WTC11 (cell line): ENCODE measurements at places on chromosomes 3 and 15. TPM values are rescaled to one million over a fixed set of nuclear protein-coding genes. Genes with fewer than 3 reads are reported as not detected.

- H3K4me1 ChIP-seq: peaks cover 12% of the 10 kb centered on the region
- H3K27me3 ChIP-seq: no peaks in the 10 kb centered on the region
- no peaks in the 10 kb centered on the region for H3K36me3 ChIP-seq
- no peak overlapping the region for H3K4me3 ChIP-seq
Observed at GRCh38 chr3:129524081-129524480, 4.4 kb upstream of the RHO start.

CHRM5 gene
- not detected in 3 replicates for total RNA-seq

MOBP gene
- 0.13 to 0.39 TPM in 2 of 3 replicates, not detected in the other for total RNA-seq

SPTBN5 gene
- total RNA-seq: 1.2 to 2.3 TPM (median 2.0 TPM) in 3 replicates

GRCh38 chr3:171374260-171374659 is 85.9 kb downstream of the TNIK start:
- no peaks in the 10 kb centered on the region for H3K27me3 ChIP-seq
- no peak overlapping the region for H3K27ac ChIP-seq
- H3K4me1 ChIP-seq: peaks cover 51% of the 10 kb centered on the region
- no peaks in the 10 kb centered on the region for H3K36me3 ChIP-seq
- no peak for DNase-seq

SIDT1 gene
- total RNA-seq: 0.21 to 0.23 TPM (median 0.22 TPM) in 3 replicates

LTF gene
- 0.14 to 0.30 TPM (median 0.22 TPM) in 3 replicates for total RNA-seq

DNA sequence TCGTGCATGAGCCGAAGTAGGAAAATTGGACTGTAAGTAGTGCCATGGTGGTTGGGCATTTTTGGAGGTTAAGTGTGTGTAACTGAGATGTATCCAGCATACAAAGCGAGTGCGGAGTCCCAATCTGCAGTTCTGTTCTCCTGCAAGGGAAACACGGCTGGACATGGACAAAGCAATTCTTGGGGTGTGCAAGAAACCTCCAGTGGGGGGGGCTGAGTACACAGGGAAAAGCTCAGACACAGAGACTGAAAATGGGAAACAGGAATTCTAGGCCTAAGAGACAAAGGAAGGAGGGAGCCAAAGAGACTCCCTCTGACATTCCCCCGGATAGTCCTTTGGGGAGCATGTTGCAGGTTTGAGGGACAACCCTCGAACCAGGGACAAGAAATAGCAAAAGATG is 83.2 kb upstream of the PLSCR4 start:
- DNase-seq: peak; percentile 14
- no peak overlapping the region for H3K4me3 ChIP-seq
- no peaks in the 10 kb centered on the region for H3K4me1 ChIP-seq
- H3K27ac ChIP-seq: no peak overlapping the region
- H3K36me3 ChIP-seq: peaks cover 24% of the 10 kb centered on the region; the same call in 1 of the 2 replicates

NDN gene
- total RNA-seq: 40.0 to 49.7 TPM (median 45.1 TPM) in 3 replicates

DNA sequence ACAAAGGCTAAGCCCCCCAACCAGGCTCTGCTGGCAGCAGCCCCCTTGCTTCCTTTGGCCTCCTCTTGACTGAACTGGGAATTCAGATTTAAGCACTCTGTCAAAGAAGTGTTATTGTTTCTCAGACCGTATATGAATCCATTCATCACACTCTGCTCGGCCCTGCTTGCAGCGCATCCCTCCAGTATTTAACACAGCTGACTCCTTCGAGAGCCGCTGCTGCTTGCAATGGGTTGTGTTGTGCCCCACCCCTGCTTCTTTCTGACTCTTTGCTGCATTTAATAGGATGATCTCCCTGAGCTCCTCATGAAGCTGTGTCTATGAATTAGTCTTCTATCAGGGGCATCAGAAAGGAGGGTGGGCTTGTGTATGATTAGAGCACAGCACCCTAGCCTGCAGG is 31.2 kb downstream of the C3orf20 start:
- no peak overlapping the region for H3K27ac ChIP-seq
- H3K4me1 ChIP-seq: no peaks in the 10 kb centered on the region
- no peak overlapping the region for H3K4me3 ChIP-seq
- DNase-seq: no peak
- H3K36me3 ChIP-seq: no peaks in the 10 kb centered on the region

DNA sequence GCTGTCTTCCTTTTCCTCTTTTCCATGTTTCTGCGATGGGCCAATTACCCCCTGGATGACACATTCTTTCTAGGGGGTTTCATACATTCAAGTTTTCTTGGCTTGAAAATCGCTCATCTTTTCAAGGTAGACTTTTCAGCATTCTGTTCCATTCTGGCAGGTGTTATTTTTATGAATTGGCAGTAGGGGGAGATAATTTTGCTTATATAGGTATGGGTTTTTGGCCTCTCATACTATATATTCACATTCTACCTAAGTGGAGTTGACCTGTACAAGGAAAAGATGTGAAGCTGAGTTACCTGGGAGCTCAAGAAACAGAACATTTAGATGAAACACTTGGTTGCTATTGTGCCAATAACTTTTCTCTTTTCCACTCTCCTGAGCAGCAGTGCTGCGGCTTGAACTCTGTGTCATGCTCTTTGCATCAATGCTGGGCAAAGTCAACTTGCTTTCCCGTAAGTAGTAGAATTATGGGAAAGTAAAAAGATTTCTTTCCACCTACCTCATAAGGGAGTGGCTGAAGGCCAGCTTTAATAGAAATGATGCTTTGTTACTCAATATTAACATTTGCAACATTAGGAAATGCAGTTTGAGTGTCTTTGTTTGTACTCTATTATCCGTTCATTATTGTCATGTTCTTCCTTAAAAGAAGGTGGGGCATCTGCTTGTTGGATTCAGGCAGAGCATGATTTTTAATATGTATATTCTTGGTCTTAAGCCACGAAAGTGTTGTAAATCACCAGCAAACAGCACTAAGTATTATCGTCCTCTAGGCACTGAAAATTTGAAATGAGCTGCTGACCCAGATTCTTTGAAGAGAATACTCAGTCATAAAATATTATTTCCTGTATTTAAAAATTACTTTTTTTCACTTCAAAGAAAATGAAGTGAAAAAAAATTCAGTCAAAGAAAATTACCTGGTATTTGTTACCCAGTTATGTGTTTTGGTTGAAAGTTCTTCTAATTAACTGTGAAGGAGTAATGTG is 27.7 kb upstream of the MFSD1 start:
- H3K27ac ChIP-seq: no peak overlapping the region
- H3K4me3 ChIP-seq: no peak overlapping the region
- no peak for DNase-seq
- H3K27me3 ChIP-seq: no peaks in the 10 kb centered on the region; the same call in 1 of the 2 replicates

DNA sequence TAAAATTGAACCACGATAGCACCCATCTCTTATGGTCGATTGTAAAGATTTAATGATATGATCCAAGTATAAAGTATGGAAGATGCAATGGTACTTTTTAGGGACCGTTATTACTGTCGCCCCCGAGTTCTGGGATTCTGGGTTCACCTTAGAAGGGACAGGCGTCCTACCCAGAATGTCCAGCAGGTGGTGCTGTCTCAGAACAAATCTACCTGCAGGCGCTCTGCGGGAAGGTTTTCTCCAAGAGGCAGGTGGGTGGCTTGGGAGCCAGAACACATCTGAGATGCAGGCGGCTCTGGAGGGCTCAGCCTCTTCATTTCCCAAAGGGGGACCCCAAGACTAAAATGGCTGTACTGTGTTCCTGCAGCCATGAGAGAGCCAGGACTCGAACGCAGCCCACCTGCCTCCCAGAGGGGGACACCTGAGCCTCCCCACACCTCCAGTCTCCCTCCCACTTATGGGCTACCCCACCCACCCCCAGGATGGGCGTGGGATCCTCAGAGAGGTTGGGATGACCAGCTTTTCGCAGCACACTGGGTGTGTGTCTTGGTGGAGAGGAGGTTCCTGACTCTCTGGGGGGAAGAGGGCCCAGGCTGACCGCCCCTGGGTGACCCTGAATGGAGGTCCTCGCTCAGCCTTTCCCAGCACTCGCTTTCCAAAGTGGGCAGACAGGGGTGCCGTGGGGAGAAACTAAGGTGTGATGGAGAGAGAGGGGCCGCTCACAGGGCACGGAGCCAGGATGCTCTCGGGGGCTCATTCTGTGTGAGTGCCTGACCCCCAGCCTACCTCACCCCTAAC is 28.1 kb upstream of the CORO2B start:
- no peak overlapping the region for H3K4me3 ChIP-seq
- peak; percentile 94 for DNase-seq
- H3K36me3 ChIP-seq: no peaks in the 10 kb centered on the region
- H3K27me3 ChIP-seq: peaks cover 10% of the 10 kb centered on the region
- no peaks in the 10 kb centered on the region for H3K4me1 ChIP-seq

ACOX2 gene
- total RNA-seq: 1.1 to 1.8 TPM (median 1.1 TPM) in 3 replicates

DNA sequence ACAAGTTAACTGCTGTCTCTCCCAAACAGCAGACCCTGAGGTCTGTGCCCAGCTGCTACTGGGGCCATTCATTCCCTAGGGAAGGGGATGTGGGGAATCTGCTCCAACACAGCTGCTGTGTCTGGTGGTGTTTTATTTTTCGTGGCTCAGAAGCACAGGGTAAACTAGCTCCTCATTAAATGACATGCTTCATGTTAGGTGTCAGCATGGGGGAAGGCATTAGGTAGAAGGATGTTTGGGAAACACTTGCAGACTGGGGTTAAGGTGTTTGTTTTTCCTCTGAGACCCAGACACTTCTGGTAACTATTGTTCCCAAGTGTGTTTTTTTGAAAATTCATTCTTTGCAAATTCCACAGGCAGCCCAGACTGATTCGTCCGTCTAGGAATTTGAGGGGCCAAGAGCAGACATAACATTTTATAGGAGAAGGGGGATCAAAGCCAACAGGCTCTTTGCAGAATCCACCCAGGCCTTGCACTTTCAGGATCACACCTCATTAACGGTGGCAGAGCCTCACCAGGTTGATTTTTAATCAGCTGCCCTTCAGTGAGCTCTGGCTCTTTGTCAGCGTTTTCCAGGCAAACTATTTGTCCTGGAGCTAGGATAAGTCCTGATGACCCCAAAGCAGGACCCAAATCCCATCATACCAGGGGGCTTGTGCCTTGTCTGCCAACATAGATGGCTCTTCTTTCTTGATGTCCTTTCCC is 65.4 kb upstream of the ITGA11 start:
- H3K27ac ChIP-seq: no peak overlapping the region
- H3K27me3 ChIP-seq: peaks cover 3% of the 10 kb centered on the region; the same call in 1 of the 2 replicates
- H3K4me1 ChIP-seq: no peaks in the 10 kb centered on the region
- no peak overlapping the region for H3K4me3 ChIP-seq
- no peaks in the 10 kb centered on the region for H3K36me3 ChIP-seq

DNA sequence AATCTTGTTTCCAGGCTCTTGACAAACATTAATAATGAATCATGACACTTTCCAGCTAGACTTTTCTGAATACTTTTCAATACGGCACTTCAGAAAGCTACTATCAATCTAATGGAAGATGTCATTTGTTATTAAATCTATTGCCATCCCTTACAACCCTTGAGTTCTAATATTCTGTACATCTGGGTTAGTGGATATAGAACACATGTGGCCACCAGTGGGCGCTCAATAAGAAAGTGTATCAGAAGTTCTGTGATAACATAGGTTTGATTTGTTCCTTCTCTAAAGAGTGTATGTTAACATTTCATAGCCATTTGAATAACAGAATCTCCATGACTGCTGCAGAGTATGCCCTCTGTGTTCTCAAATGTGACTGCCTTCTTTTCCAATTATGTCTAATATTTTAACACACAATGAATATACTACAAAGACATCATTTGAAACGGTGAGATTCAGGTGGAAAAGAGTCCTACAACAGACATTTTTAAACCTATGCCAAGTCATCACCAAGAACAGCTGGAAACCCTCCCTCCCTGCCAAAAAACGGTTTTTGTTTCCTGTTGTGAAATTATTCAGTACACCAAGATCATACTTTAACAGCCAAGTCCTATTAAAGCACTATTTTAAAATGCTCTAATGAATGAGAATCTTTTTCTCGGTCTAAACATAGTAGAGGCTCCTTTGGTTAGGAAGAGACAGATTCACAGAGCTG is 22.2 kb downstream of the ALDH1A2 start:
- H3K27ac ChIP-seq: no peak overlapping the region
- DNase-seq: peak; percentile 29
- no peaks in the 10 kb centered on the region for H3K36me3 ChIP-seq
- peaks cover 10% of the 10 kb centered on the region for H3K4me1 ChIP-seq
- H3K27me3 ChIP-seq: peaks cover 73% of the 10 kb centered on the region

DNA sequence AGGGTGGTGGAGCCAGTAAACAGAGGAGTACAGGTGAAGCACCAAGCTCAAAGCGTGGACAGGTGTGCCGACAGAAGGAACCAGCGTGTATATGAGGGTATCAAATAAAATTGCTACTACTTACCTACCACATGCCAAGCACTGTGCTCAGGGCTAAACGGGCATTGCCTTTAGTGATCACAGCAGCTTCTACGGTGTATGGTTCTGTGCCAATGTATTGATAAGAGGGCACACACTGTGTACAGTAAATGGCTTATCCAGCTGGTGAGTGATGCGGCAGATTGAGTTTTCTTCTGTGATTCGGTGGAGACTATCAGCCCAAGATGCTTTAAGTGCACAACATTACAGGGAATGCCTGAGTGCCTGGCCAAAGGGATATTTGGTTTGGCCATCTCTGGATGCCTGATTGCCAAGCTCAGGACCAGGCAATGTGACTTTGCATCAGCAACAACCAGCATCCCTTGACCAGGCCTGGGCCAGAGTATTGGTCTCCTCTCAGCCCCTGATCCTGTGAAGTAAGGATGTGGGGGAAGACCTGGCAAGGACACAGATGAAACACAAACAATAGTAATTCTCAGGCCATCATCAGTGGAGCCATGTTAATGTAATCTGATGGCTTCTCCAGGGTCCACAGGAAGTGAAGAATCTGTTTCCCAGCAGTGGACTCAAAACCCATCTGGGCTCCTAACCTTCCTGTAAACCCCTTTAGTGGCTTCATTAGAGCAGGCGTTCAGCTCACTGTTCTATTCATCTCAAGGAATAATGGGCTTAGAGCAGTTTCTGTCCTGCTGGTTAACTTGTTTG is 14.1 kb downstream of the STARD5 start:
- no peak overlapping the region for H3K27ac ChIP-seq
- no peaks in the 10 kb centered on the region for H3K4me1 ChIP-seq
- no peak for DNase-seq
- H3K4me3 ChIP-seq: no peak overlapping the region
- H3K27me3 ChIP-seq: no peaks in the 10 kb centered on the region

ARPP21 gene
- total RNA-seq: not detected in 3 replicates

GRCh38 chr3:132803889-132804288 is 81.7 kb upstream of the NPHP3 start:
- H3K4me1 ChIP-seq: 0 out of 2 replicates have a peak, but pooled peaks cover 4% of the 10 kb centered on the region
- no peaks in the 10 kb centered on the region for H3K27me3 ChIP-seq
- H3K27ac ChIP-seq: no peak overlapping the region; the same call in 1 of the 2 replicates
- peak; percentile 18 for DNase-seq

- H3K4me1 ChIP-seq: peaks cover 29% of the 10 kb centered on the region
- peaks cover 6% of the 10 kb centered on the region for H3K36me3 ChIP-seq
- DNase-seq: no peak
- H3K4me3 ChIP-seq: no peak overlapping the region
Observed at GRCh38 chr15:93837450-93837849, 393.9 kb upstream of the MCTP2 start.

LEKR1 gene
- total RNA-seq: 0.09 to 0.18 TPM in 2 of 3 replicates, not detected in the other

DNA sequence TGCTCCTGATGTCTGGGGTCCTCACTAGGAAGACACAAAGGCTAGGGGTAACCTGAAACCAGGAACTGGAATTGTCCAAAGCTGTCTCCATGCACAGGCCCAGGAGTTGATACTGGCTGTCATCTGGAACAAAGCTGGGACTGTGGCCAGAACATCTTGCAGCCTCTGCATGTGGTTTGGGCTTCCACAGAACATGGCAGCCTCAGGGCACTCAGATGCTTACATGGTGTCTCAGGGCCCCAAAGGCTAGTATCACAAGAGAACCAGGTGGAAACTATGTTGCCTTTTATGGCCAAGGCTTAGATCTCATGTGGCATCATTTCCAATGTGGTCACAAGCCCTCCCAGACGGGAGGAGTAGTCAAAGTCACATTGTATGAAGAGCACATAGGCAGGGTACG is 335.2 kb upstream of the TRIM42 start:
- peaks cover 70% of the 10 kb centered on the region for H3K4me1 ChIP-seq
- peaks cover 6% of the 10 kb centered on the region for H3K27me3 ChIP-seq
- H3K4me3 ChIP-seq: no peak overlapping the region
- peak overlapping the region; percentile 86 for H3K27ac ChIP-seq
